Renal cortex interstitium (tissue), 15 donors: ENCODE measurements at places on chromosomes 4 and X. TPM values are rescaled to one million over a fixed set of nuclear protein-coding genes. Genes with fewer than 3 reads are reported as not detected.

DNA sequence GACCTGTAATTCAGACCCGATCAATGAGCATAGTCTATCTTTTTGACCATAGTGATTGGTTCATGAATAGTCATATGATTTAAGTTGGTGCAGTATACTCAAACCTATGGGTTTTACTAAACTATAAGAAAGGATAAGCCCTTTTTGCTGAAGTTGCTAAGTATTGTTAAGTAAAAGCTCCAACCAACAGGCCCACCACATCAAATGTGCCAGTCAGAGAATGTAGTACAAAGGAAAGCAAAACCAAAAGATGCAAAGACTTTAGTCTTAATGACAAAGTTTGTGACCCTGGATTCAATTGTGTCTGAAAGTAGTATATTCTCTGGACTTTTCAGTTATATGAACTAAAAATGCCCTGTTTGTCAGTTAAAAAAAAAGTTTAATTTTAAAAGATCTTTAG lies 208.1 kb upstream of the TET2 start:
- DNase-seq: no peak

- DNase-seq: no peak
Observed at GRCh38 chr4:123043013-123043412, 120.6 kb upstream of the NUDT6 start.

DNA sequence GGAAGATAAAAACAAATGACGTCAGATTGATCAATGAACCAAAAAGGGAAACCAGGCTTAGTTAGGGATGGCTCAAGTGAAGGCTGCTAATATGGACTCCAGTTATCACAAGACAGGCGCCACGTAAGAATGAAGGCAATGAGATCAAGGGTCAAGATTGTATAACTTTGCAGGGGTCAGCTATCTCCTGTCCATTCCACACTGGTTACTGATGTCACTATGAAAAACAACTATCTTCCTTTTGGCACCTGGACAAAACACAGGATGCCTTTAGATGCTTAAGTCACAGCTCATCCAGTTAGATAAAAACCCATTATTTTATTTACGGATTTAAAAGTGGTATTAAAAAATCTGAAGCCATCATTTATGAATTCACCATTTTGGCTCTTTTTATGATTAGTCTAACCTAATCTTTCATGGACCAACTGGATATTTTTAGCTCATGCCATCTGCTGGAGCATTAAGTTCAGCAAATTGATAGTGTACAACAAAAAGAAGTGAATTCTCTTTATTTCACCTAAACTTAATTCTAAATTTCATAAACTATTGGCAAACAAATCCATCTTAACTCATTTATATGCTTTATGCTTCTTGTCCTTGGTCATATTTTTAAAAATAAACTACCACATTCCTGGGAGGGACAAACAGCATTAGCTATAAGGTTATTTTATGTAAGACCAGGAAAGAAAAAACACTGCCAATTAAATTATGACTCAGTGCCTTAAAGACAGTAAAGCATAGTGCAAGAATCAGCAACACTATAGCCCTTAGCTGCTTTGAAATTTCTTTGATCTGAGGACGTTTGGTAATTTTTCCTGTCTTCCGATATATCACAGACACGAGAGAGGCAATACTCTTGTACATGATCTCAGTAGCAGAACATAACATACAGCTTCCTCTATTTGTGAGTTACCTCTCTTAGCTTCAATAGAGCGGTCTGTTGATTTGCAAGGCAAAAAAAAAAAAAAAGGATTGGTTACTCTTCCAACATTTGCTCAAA lies 27.0 kb downstream of the DHX15 start:
- no peak for DNase-seq

Gene HSFX3
- 0.45 TPM for polyA plus RNA-seq
